ENCODE measurements at places on chromosomes 1 and 21.
A peak's percentile ranks its signal among the peaks of the same experiment; 100 is the strongest.

- no peak for DNase-seq
Measured at GRCh38 chr1:67833602-67833940, 304 bp upstream of the GNG12 start.

GRCh38 chr1:30812076-30812475, 54.5 kb upstream of the LAPTM5 start:
- DNase-seq = no peak

DNA sequence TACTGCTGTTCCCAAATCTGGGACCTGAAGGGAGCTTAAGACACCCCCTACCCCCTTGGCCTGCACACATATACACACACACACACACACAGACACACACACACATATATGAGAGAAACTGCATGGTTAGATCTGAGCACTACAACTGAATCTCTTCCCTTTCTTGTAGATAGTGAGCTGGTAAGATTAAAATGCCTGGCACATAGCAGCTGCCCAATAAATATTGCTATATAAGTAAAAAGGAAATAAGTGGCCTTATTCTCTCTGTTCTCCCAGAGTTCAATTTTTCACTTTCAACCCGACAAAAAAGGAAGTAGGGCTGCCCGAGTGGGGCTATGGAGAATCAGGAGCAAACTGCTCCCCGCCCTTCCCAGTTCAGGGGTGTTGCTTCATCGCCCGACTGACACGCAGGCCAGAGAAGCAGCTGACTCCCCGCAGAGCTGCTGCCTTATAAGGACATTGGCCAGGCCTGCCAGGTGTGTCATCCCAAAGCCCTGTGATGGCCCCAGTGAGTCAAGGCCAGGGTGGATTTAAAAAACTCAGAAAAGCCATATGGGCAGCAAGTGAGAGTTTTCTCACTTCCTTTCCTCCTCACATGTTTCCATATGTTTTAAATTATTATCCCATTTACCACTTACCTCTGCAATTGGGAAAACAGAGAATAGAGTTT, 106.5 kb upstream of the SLC44A3 start:
- no peak for DNase-seq

GRCh38 chr1:16073490-16074119, at the start of gene FAM131C:
FAM131C (minus strand) TSS chr1:16073651; CDS start chr1:16073442, 209 bp downstream.
- DNase-seq = peak; percentile 62

- DNase-seq = no peak
Measured at GRCh38 chr1:108130794-108131193, 69.3 kb downstream of the SLC25A24 start.

GRCh38 chr1:184037849-184038591, 492 bp upstream of the COLGALT2 start:
- DNase-seq = no peak

GRCh38 chr1:200749090-200749489, 10.4 kb downstream of the CAMSAP2 start:
- no peak for DNase-seq

DNA sequence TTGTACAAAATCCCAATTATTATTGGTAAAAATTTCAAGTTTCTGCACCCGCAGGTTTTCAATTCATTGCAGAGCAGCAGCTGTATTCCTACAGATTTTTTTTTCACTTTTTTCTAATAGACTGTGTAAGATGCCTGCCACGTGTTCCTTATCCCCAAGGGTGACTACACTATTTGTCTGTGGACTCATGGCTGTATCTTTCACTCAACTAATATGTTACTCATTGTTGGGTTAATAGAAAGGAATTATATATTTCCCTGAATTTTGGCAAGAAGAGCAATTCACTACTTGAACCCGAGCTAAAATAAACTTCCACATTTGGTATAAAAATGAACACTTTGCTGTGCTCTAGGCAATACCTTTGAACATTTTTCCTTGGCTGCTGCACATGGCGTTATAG, 158.7 kb downstream of the NCAM2 start:
- DNase-seq = no peak

DNA sequence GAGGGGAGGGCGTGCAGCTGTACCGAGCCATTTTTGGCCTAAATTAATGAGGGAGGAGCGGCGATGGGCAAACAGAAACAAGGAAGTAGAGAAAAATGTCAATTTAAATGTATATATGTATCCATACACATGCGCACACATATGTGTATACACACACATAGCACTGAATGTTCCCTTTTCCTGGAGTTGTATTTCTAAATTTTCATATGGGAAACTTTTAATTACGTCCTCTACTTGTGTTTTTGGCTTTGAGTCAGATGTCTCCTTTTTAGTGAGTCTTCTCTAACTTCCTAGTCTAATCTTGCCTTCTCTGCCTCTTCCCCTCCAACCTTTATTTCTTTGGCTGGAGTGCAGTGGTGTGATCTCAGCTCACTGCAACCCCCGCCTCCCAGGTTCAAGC, 15.4 kb upstream of the CYYR1 start:
- DNase-seq = no peak

GRCh38 chr1:109718495-109718894, 6.4 kb downstream of the GSTM5 start:
- no peak for DNase-seq

- DNase-seq = no peak
Measured at GRCh38 chr1:70319750-70320149, 34.8 kb downstream of the ANKRD13C start.

- no peak for DNase-seq
Measured at GRCh38 chr1:224450561-224451350, 16.2 kb upstream of the WDR26 start.

GRCh38 chr1:54153535-54154439, 987 bp upstream of the CDCP2 start:
- no peak for DNase-seq

DNA sequence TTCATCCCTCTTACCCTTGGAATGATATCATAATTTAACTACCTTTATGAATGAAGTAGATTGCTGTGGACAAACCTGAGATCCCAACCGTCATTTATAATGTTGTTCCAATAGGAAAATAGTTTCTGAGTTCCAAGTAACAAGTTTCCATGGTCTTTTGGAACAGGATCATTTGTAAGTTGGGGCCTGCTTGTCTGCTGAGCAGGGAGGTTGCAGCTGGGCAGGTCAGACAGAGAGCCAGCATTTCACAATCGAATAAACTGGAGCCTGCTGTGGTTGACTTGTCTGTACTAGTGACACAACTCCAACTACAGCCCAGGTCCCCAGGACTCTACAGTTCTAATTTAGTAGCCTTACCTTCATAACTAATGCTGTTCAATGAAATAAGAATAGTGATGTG, 18.6 kb upstream of the RALGPS2 start:
- no peak for DNase-seq

GRCh38 chr1:96104506-96104905, 617.1 kb upstream of the PTBP2 start:
- DNase-seq = no peak

- DNase-seq = no peak
Measured at GRCh38 chr1:77511440-77511840, 171.0 kb downstream of the ZZZ3 start.

GRCh38 chr1:242787968-242788367, 263.5 kb upstream of the PLD5 start:
- DNase-seq = no peak

DNA sequence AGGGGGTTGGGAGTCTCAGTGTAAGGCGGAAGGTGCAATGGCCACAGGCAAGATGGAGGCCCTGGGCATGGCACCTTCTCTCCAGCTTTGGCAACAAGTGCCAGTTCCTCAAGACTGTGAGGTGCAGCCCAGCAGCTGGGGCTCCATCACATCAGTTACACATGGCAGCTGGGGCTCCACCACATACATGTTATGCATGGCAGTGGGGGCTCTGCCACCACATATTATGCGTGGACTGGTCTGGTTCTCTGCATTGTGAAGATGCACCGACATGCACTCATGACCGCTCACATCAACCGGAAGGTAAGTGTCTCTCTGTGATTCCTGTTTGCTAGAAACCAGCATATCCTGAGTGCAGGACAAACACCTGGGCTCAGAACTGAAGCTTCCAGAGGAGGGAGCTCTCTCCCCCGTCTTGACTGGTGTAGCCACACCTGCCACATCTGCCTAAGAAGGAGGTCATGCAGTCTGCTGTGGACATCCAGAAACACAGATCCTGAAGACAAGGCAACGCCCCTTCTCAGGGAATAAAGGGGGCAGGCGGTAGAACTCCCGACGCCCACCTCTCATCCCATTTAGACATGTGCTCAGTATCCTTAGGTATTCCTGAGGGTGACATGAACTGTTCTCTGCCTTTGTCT, 104.1 kb upstream of the TMPRSS2 start:
- no peak for DNase-seq

DNA sequence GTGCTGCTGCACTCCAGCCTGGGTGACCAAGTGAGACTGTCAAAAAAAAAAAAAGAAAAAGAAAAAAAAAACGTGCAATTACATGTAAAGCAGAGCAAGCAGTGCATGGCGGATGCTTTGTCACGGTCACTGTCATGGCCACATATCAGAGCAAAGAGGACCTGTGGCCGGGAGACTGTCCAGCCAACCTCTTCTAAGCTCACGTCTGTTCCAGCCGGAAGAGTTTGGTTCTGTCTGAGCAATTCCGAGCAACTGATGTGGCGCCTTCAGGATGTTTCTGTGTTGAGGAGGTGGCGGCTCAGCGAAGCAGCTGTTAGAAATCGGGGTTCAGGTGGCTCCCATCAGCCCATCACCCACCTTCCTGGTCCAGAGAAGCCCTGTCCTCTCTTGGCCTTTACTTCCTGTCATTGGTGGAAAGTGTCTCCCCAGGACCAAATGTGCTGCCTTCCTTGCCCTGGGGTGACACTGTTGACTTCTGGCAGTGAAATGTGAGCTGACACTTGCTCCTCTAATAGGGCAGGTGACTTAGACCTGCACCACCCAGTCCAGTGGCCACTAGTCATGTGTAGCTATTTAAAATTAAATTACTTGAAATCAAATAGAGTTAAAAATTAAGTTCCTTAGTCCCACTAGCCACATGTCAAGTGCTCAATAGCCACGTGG, 59.9 kb downstream of the ARHGEF10L start:
- DNase-seq = no peak

DNA sequence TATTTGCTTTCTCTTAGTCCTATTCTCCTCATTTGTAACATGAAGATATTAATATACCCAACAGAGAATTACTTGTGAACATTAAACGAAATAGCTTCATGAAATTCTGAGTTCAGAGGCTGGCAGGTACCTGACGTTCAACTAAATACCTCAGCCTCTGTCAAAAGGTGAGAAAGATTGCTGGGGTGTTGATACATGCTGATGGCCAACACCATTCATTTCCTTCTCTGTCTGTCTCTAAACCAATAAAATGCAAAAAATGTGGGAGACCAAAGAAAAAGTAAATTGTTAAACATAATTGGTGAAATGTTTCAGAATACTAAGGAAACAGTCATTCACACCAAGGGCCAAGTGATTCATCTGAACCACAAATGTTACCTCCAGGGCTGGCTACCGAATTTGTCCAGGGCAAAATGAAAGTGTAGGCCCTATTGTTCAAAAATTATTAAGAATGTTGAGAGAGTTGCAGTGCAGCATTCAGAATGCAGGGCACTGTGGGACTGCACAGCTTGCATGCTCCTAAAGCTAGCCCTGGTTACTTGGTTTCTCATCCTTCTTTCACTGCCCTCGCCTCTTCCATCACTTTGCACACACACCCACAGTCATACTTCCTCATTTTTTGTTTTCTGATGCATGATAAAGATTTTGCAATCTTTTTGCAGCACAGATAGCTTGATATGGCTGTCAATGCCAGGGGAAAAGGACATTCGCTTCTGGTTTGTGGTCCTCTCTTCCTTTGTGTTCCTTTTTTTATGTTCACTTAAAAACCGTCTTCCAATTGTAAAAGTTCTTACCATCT, 414.3 kb upstream of the NR5A2 start:
- no peak for DNase-seq

DNA sequence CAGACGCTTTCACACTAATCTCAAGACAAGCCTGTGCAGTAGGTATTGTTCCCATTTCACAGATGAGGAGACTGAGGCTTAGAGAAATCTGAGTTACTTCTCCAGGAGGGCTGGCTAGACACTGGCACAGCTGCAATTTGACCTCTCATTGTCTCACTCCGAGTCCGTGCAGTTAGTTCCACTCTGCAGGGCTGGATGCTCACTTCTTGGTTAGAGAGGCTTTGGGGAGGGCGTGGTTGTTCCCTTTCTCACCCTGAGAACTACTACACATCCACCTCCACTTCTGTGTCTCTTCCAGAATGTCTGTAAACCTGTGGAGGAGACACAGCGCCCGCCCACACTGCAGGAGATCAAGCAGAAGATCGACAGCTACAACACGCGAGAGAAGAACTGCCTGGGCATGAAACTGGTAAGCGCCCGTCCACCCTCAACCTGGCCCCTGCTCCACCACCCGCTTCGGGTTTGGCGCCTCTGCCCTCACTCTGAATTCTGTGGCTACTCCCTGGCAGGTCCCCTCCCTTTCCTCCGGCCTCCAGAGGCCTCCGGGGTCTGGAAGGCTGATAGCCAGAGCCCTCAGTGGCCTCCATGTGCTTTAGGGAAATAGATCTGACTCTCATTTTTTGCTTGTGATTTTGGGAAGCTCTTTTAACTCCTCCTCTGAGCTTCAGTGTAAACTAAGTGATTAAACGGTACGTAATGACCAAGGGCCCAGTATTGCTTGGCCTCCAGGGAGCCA, 29.1 kb downstream of the EIF2D start:
- peak; percentile 69 for DNase-seq

DNA sequence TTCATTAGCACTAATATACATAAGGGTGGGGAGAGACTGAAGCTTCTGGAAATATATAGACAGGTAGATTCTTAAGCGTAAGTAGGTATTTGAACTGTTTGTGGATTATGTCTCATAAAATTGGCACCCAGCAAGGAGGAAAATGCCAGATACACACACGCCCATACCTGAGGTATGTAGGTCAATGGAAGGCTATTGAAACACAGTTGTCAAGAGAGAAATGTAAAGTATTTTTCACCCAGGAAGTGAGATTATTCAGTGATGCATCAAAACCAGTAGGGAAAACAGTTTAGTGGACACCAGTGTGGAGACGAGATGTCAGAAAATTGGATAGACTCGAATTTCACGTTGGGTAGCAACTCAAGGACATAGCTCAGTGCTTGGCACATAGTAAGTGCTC, 4.7 kb upstream of the RSPH1 start:
- no peak for DNase-seq

DNA sequence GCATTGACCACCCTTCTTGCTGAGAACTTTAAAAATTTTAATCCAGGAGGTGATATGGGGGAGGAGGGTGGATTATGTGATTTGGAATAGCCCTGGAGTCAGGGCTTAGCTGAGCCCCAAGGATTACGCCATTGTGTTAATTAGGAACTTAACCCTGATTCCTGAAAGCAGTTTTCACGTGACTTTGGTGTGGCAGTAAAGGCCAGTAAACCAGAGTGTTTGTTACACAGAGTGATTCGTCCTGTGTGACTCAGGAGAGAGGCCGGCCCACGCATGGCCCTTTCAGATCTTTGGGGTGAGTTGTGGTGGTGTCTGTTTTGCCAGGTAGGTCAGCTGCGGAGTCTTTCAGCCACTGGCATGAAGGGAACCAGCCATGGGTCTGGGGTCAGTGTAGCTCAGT, 107.6 kb downstream of the NOS1AP start:
- no peak for DNase-seq

- DNase-seq = no peak
Measured at GRCh38 chr1:63592536-63593302, 492 bp upstream of the PGM1 start.

All from stimulated activated CD8-positive, alpha-beta memory T cell treated with anti-CD3 and anti-CD28 coated beads, Interleukin-4, amount 100 ng/mL, for 48 hours (primary cell).